ENCODE measurements at places on chromosomes 5 and 9.
A peak's percentile ranks its signal among the peaks of the same experiment; 100 is the strongest.

DNA sequence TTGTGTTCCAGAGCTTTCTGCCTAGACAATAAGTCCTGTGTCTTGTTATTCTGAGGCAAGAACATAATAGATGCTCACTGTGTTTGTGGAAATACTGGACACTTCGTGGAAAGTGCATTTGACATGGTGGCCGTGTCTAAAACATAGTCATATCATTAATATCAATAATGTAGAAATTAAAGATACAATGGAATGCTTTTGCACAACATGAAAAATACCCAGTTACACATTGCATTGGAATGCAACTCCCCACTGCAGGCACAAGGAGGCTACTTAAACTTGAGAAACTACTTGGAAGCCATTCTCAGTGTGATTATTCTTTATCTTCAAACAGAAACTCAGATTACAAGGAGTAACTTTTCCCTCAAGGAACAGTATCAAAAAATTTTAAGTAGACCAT is 145.3 kb upstream of the ZNF462 start:
- no peak for DNase-seq

- DNase-seq: no peak
Observed at GRCh38 chr5:26932238-26932637, 106.1 kb downstream of the CDH9 start.

- no peak for DNase-seq
Observed at GRCh38 chr5:3944930-3945329, 349.3 kb downstream of the IRX1 start.

DNA sequence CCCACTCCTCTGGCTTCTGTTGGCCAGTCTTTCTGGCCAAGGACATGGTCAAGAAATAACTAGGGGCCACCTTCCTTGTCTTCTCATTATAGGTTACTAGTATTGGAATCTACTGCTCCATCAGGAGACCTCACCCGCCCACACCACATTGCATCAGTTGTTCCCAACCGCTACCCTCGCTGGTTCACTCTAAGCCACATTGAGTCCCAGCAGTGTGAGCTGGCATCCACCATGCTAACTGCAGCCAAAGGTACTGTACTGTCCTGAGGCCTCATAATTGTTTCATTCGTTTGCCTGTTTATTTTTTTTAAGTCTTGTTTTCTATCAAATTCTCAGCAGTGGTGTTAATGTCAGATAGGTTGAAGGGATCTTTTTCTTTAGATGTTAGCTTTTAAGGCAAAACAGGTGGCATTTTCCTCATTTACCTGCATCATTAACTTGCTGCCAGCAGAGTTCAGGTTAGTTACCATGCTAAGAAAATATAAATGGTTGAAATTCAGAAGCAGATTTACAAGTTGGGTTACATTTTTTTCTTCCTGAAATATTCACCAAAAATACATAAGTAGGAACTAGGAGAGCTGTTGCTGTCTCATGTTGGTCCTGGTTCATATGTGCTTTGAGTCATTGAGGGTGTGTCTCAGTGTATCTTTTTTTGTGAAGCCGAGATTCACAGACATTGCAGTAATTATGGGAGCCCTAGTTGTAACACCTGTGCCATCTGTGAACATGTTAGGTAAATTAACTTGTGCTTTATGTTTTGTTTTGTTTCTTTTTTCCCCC is 206.9 kb downstream of the ZSWIM6 start:
- no peak for DNase-seq

DNA sequence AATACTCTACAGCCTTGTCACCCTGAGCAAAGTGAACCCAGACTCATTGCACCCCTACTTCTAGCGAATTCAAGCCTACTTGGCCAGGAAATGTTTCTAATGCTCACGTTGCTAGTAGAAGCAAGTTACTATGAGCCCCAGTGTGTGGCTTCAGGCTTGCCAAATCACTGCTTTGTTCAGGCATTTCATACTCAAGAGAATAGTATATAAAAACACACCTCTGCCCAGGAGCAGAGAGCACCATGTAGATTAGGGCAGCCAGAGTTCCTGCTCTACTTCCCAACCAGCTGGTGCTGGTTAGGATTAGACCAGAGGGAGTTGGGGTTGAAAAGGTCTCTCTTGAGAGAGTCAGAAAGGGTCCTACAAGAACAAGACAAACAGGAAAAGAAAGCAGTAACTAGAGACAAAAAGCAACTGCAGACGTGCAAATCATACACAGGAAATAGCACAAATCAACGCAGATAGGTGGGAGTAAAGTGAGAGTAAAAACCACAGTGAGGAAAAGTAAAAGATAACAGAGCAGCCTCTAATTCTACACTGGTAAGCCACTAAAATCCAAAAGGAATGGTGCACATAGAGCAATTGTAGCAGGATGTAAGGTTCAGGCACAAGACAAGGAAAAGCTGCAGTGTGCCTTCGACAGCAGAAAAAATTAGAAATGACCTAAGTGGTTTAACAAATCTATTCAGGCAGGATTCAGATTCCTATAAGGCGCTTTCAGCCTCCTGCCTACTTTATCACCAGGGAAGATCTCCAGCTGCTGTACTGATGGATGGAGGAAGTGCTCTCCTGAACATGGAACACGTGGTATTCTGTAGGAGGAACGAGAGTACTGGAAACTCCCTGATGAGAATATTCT is 49.6 kb upstream of the KIF2A start:
- DNase-seq: peak; percentile 63

- DNase-seq: peak; percentile 79
Observed at GRCh38 chr5:180670586-180671359, 21.4 kb upstream of the FLT4 start.

DNA sequence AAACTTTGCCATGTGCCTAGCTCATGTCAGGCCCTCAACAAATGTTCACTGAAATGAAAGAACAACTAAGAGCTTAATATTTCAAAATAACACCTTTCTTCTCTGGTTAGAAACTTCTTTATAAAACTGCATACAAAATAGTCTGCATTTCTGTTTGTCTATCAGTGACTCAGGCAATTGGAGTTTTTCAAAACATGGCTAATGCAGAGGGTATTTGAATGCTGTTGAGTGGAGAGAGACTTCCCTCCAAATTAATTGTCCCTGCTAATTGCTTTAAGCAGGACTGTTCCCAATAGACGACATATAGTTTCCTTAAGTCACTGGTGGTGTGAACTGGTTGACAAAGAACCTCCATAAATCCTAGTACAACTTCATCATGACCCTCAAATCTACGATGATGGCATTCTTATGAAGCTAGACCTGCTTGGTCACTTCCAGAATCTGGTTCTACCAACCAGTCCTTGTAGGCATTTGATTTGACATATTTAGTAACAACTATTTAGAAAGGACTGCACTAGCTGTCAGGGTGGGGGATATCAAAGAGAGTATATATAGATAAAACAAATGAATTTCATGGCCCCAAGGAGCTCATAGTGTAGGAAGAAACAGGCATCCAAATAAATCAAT is 84.5 kb downstream of the PRLR start:
- no peak for DNase-seq

DNA sequence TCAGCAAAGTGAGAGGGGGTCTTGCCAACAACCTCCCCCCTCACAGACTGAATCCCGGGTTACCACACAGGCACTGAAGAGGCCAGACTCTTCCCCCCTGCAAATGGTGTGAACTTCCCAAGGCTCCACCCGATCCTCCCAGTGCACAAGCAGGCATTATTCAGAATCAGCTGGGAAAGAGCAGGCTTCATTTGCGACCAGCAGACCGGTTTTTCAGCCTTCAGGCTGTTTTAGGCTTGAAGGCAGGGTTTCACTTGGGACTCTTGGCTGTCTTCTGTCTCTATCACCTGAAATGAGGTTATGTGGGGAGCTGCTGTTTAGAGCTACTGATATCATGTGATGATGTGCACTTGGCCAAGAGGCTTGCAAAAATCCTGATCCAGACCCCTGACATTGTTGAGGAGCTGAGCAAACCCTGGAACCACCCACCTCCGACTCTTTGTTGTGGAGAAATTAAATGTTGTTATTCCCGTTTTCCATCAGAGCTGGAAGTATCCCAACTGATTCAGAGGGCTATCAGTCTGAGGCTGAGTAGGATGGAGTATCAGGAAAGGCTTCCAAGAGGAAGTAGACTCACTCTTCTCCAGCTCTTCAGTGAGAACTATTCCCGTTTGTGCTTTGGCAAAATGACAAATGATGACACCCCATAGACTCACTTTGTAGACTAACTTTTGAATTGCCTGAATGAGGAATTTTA is 63.3 kb upstream of the ZFR start:
- no peak for DNase-seq

DNA sequence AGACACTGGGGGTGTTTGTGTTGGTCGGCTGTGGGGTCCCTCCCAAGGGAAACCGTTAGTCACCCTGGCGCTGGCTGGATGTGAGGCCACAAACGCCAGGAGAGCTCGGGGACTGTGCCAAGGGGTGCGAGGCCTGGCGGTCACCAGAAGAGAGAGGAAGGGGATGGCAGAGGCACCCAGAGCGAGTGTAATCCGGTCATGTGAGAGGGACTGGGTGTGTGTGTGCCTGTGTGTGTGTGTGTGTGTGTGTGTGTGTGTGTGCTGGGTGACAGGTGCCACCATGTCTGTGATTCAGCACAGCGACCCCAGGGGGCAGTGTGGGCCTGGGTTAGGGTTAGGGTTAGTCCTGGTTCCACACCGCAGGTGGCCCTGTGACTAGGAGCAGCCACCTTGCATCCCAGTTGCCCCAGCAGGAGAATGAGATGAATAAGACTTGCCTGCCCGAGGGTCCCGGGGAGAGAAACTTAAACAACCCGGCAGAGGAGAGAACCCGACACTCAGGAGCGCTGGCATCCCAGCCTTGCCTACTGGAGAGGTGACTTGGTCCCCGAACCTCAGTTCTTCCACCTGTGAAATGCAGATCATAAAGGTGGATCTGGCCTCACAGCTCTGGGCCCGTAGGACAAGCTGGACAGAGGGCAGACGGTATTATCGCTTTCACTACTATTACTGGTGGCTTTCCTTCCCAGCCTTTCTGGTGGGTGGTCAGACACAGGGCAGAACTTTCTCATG is 1.4 kb upstream of the ADAMTSL2 start:
- peak; percentile 81 for DNase-seq

GRCh38 chr5:149485655-149486615 is 65.3 kb downstream of the CSNK1A1 start:
- DNase-seq: no peak

- DNase-seq: no peak
Observed at GRCh38 chr9:27633764-27634163, 60.5 kb upstream of the C9orf72 start.

GRCh38 chr5:139648205-139649081 is at the start of gene CXXC5:
TSS of gene CXXC5 (plus strand) at chr5:139648349. CDS start at chr5:139680524, 32,175 bp downstream.
- peak; percentile 81 for DNase-seq

- DNase-seq: no peak
Observed at GRCh38 chr9:36037549-36038122, 923 bp downstream of the RECK start.

GRCh38 chr5:137414112-137414755 is 84.9 kb downstream of the SPOCK1 start:
- DNase-seq: no peak

GRCh38 chr9:131178382-131178781 is 53.0 kb downstream of the NUP214 start:
- DNase-seq: peak; percentile 89

DNA sequence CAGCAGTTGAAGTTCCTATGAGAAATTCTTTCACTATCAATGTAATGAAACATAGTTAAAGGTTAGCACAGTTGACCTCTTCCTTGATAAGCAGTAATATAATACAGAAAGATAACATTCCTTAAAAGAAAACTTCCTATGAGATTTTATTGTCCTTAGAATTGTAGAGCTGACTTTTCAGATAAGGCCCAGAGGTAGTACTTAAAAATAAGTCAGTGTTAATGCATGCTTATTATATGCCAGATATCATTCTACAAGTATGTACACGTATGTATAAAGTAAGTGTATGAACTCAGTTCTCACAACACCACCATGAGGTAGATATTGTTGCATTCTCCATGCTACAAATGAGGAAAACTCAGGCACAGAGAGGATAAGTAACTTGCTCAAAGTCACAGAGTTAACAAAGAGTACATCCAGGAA is 15.3 kb downstream of the AP3S1 start:
- no peak for DNase-seq

DNA sequence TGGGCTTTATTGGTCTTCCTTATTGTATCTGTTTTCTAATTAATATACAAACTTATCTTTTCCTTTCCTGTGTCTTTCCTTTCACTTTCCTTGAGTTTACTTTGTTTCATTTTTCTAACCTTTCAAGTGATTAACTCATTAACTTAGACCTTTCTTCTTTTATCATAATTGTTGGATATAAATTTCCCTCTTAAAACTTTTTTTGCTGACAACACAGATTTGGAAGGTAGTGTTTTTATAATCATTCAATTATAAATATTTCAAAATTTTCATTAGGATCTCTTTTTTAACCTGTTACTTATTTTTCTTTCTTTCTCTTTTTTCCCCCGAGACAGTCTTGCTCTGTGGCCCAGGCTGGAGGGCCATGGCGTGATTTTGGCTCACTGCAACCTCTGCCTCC is 6.9 kb upstream of the ZBTB43 start:
- no peak for DNase-seq

GRCh38 chr9:92426501-92427145 is 2.4 kb upstream of the OMD start:
- no peak for DNase-seq

DNA sequence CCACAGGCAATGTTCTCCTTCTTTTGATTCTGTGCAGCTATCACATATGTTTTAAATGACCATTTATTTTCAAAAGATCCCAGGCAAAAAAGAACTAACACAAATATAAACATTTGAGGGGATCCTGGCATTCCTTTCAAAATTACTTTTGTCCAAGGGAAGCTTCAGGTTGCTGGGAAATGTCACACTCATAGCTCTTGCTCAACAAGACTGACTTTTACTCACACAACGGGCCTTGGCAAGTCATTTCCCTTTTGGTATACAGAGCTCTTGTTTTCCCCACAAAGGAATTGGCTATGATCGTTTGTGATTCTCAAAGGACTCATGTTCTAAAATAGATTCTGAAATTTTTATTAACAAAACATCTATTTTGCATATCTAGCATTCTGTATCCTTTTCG is 4.5 kb upstream of the PALM2AKAP2 start:
- DNase-seq: no peak

DNA sequence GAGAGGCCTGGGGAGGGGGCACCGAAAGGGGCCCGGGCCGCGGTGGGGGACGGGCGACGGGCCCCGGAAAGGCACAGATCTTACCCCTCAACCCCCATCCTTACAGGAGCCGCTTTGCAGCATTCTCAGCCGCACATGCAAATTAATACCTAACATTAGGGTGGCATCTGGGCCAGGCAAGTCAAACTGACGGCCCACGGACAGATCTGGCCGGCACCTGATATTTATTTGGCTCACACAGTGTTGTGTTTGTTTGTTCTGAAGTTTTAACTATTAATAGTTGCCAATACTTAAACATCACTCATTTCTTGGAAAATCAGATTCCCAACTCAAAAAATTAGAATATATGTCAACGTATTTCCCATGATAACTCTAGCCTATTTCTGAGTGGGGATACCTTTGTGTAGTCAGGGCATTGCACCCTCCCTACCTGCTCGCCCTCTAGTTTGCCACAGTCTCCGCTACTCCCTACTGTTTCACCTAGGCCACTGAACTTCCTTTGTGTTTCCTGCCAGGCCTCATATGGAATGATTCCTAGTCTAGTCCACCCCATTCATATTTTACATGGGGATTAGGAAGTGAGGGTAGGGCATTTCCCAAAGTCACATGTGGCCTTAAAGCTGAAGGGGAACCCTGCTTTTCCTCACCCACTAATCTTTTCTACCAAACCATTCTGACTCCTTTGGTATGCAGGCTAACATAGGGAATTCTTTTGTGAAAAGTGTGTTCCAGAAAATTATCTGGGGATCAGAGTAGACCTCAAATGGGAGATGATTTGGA is 71.9 kb upstream of the LARP1 start:
- DNase-seq: no peak

- no peak for DNase-seq
Observed at GRCh38 chr9:38432922-38433510, 8.8 kb upstream of the IGFBPL1 start.

GRCh38 chr5:122078116-122079110 is at the start of gene LOX:
TSS of gene LOX (minus strand) at chr5:122078259. CDS start at chr5:122077985, 274 bp downstream.
- no peak for DNase-seq
